ENCODE measurements at places on chromosomes 5 and 9. TPM values are rescaled to one million over a fixed set of nuclear protein-coding genes. Genes with fewer than 3 reads are reported as not detected.

The TEX48 gene
- total RNA-seq, result 0.69 TPM

The COL23A1 gene
- not detected for total RNA-seq

The KLF9 gene
- total RNA-seq, result 22.3 TPM

The ARHGEF28 gene
- 0.02 TPM for total RNA-seq

The FBP2 gene
- total RNA-seq, result not detected

DNA sequence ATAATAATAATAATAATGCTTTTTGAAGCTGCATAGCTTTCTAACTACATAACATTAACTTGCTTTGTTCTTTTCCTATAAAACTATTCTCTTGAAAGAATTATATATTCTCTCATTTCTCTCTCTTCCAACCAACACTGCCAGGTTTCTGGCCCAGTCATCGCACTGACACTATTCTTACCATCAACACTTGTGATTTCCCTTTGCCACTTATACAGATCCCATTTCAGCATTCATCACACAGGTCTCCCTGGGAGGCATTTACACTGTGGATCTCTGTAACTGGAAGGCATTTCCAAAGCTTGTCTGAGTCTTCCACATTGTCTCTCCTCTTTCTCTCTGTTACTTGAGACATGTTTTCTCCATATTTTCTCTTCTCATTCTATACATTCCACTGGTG, 777.8 kb upstream of the ACO1 start:
- no peaks in the 10 kb centered on the region for H3K4me1 ChIP-seq
- H3K27ac ChIP-seq, result no peak overlapping the region
- H3K36me3 ChIP-seq, result no peaks in the 10 kb centered on the region
- H3K4me3 ChIP-seq, result no peak overlapping the region

DNA sequence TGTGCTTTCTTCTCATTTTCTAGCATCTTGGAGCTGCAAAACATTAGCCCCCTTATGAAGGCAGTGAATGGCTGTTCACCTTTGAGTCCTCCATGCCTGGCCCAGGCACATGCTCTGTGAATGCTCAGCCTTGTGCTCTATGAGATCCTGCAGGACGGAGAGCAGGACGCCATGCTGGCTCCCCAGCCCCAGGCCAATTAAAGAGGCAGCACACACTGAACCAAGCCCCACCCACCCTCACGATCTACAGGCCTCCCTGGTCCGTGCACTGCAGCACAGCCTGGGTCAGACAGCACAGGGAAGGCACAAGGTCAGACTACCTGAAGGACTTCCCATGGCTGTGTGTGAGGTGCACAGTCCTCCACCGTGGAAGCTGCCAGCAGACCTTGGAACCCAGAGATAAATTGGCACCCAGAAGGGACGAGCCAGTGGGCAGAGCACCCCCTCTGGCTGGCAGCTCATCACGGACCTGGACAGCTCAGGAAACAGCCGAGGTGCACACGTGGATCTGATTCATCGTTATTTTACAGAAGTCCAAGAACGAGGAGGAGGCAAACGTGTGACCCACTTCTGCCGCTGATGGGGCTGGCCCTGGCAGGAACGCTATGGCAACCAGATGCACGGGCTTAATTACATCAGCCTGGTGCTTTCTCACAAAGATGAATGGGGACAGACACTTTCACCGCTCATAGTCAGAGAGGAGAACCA, 59.5 kb downstream of the OLFM1 start:
- H3K27me3 ChIP-seq, result peaks cover 13% of the 10 kb centered on the region
- H3K4me1 ChIP-seq, result no peaks in the 10 kb centered on the region
- H3K4me3 ChIP-seq, result no peak overlapping the region
- no peak for DNase-seq
- H3K36me3 ChIP-seq, result no peaks in the 10 kb centered on the region

GRCh38 chr5:141880961-141881801, 3.0 kb upstream of the PCDH1 start:
- peaks cover 64% of the 10 kb centered on the region for H3K27me3 ChIP-seq
- H3K36me3 ChIP-seq, result no peaks in the 10 kb centered on the region
- H3K4me3 ChIP-seq, result no peak overlapping the region
- no peak for DNase-seq

DNA sequence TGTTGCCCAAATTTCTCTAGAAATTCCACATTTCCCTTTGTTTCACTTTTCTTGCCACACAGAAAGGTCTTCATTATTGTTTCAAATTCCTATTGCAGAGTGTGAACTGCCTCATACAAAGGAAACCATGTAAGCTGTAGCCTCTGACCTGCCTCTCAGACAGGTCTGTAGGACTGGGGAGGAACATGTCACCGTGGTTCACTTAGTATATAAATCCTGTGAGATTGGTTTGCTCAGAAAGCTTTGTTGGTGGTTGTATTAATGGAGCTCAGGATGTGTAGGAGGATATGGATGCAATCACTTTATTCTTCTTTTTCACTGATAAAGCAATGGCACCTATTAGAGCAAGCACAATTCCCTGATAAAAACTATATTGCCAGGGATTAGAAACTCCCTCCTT, 4.2 kb downstream of the SGCD start:
- H3K36me3 ChIP-seq, result no peaks in the 10 kb centered on the region
- H3K27me3 ChIP-seq, result peaks cover 20% of the 10 kb centered on the region
- no peak overlapping the region for H3K4me3 ChIP-seq
- H3K4me1 ChIP-seq, result no peaks in the 10 kb centered on the region

- H3K36me3 ChIP-seq, result no peaks in the 10 kb centered on the region
- H3K27me3 ChIP-seq, result no peaks in the 10 kb centered on the region
- H3K27ac ChIP-seq, result no peak overlapping the region
- peaks cover 11% of the 10 kb centered on the region for H3K4me1 ChIP-seq
Observed at GRCh38 chr9:137390553-137391410, 32.2 kb downstream of the EXD3 start.

DNA sequence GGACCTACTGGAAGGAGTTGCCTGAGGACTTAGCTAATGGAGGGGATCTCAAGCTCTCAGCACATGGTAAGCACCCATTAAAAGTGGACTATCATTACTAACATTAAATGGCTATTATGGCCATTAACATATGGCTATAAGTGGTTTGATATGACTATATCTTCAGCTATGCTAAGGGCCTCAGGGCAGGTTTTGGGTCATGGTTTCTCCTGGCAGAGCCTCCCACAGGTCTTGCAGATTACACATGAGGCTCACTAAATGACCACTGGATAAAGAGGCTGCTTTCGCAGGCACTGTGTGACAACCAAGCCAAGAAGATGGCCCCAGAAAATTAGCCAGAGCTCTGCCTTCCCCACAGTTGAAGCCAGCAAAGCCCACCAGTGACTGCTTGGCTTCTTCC, 15.4 kb downstream of the CCNJL start:
- no peak overlapping the region for H3K4me3 ChIP-seq
- H3K36me3 ChIP-seq, result no peaks in the 10 kb centered on the region

- peaks cover 2% of the 10 kb centered on the region for H3K36me3 ChIP-seq
- H3K27me3 ChIP-seq, result peaks cover 15% of the 10 kb centered on the region
- H3K4me1 ChIP-seq, result peaks cover 9% of the 10 kb centered on the region
- H3K4me3 ChIP-seq, result no peak overlapping the region
- no peak overlapping the region for H3K27ac ChIP-seq
- DNase-seq, result no peak
Observed at GRCh38 chr9:95732802-95733688, 142.4 kb upstream of the ERCC6L2 start.

DNA sequence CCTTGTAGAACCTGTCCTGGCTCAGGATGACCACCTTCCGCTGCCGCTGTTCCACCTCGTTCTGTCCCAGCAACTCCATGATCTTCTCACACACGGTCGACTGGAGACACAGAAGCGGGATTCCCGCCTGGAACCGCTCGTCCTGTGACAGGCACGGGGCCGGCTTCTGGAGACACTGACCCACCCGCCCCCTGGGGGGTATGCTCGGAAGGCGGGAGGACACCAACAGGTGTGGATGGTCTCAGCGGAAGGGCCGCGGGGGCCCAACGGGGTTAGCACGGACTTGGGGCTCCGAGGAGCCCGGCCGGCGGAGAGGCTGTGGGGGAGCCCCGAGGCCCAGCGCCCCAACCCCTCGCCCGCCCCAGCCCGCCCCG, 530 bp downstream of the UCK1 start:
- peaks cover 19% of the 10 kb centered on the region for H3K36me3 ChIP-seq
- peak overlapping the region; percentile 69 for H3K27ac ChIP-seq
- H3K4me3 ChIP-seq, result peak overlapping the region; percentile 78
- peaks cover 27% of the 10 kb centered on the region for H3K4me1 ChIP-seq

GRCh38 chr9:4084435-4084818, 215.4 kb downstream of the GLIS3 start:
- peaks cover 6% of the 10 kb centered on the region for H3K27me3 ChIP-seq
- H3K36me3 ChIP-seq, result no peaks in the 10 kb centered on the region
- H3K27ac ChIP-seq, result no peak overlapping the region

DNA sequence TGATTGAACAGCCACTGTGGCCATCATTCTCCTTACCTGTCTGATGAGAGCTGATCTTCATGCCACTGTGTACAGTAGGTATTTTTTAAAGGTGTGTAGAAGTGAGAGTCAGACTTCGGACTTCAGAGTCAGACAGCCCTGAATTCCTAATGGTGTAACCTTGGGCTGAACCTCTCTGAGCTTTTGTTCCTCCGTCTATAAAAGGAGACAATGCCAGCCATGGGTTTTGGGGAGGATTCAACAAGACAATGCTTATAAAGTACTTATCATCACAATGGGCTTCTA, 18.7 kb downstream of the GSN start:
- H3K4me3 ChIP-seq, result no peak overlapping the region
- no peaks in the 10 kb centered on the region for H3K27me3 ChIP-seq
- peaks cover 29% of the 10 kb centered on the region for H3K4me1 ChIP-seq
- no peak for DNase-seq

DNA sequence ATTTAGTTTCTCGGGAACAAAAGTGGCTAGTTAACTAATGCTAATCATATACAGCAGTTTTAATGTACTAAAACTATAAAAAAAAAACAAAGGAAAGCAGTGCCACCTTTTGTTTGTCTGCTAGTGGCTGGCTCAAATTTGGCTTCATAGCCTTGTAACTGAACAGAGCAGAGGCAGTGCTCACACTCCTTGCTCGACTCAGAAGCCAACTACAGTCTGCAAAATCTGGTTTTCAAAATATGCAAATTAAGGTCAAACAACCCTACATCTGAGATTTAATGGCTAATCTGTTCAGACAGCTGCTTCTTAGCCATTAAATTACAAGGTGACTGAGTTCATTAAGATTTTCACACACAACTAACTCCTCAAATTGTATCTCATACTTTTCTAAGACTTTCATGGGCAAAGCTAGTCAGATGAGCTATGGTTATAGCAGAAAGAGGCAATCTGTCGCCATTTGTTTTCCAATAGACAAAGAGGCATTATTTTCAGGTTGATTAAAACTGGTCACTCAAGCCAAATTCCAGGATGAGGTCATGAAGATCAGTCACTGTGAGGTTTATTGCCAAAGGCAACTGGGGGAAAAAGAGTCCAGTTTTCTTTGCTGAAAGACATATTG, 56.8 kb upstream of the EPB41L4A start:
- no peaks in the 10 kb centered on the region for H3K36me3 ChIP-seq
- H3K27me3 ChIP-seq, result peaks cover 16% of the 10 kb centered on the region
- H3K4me3 ChIP-seq, result no peak overlapping the region
- H3K27ac ChIP-seq, result no peak overlapping the region
- H3K4me1 ChIP-seq, result no peaks in the 10 kb centered on the region
- no peak for DNase-seq

GRCh38 chr9:78857373-78858225, 560.7 kb downstream of the PSAT1 start:
- no peak for DNase-seq
- H3K36me3 ChIP-seq, result no peaks in the 10 kb centered on the region
- no peaks in the 10 kb centered on the region for H3K4me1 ChIP-seq
- H3K27ac ChIP-seq, result no peak overlapping the region
- no peak overlapping the region for H3K4me3 ChIP-seq
- H3K27me3 ChIP-seq, result no peaks in the 10 kb centered on the region

DNA sequence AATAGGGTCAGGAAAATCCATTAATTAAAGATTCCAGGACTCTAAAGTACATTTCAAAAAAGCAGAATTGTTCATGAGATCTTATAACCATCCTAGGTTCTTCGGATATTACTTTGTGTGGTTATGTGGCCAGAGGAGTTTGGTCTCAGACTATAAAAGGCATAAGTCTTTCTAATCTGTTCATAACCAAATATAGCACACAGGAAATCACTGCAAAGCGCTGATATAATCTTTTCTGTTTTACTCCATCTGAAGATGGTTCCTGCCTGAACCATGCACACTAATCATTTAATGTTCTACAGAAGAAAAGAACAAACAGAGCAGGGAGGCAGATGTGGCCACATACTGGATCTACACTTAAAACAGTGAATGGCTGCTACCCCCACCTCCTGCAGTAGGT, 182.8 kb downstream of the SEMA5A start:
- H3K27me3 ChIP-seq, result no peaks in the 10 kb centered on the region
- peaks cover 12% of the 10 kb centered on the region for H3K4me1 ChIP-seq
- no peak overlapping the region for H3K4me3 ChIP-seq
- no peak for DNase-seq
- no peak overlapping the region for H3K27ac ChIP-seq
- H3K36me3 ChIP-seq, result no peaks in the 10 kb centered on the region

- no peak overlapping the region for H3K4me3 ChIP-seq
- peak; percentile 90 for DNase-seq
- no peaks in the 10 kb centered on the region for H3K36me3 ChIP-seq
- H3K4me1 ChIP-seq, result peaks cover 20% of the 10 kb centered on the region
- peaks cover 62% of the 10 kb centered on the region for H3K27me3 ChIP-seq
- H3K27ac ChIP-seq, result no peak overlapping the region
Observed at GRCh38 chr5:170571875-170572852, 68.3 kb downstream of the KCNIP1 start.

DNA sequence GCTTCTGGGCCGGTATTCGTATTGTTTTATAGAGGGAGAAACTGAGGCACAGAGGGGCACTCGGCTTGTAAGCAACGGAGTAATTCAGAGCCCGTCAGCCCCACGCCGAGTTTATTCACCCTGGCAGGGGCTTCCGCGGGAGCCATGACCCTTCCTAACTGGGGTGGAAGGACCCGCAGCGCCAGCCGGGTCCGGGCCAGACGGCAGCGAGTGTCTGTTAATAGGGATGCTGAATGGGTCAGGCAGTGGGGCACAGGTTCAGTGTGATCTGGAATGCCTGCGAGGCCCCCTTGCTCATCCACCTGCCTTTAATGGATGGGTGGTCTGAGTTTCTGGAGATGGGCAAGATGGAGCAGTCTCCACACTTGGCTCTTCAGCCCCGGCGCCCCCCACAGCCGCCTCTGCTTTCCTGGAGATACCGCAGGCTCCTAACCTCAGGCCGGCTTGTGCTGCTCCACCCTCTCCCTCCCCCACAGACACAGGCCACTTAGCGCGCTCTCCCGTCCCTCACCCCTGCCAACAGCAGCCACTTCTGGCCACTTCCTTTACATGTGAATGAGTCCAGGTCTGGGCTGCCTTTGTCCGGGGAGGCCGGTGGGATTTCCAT, 147.1 kb downstream of the ERCC6L2 start:
- peaks cover 52% of the 10 kb centered on the region for H3K27me3 ChIP-seq
- peaks cover 47% of the 10 kb centered on the region for H3K4me1 ChIP-seq
- H3K36me3 ChIP-seq, result peaks cover 2% of the 10 kb centered on the region
- no peak overlapping the region for H3K27ac ChIP-seq
- peak; percentile 47 for DNase-seq

GRCh38 chr5:68423154-68423811, 207.7 kb downstream of the PIK3R1 start:
- H3K27me3 ChIP-seq, result peaks cover 9% of the 10 kb centered on the region
- H3K4me1 ChIP-seq, result peaks cover 46% of the 10 kb centered on the region
- peak overlapping the region; percentile 3 for H3K27ac ChIP-seq

- no peaks in the 10 kb centered on the region for H3K27me3 ChIP-seq
- no peak for DNase-seq
- peaks cover 43% of the 10 kb centered on the region for H3K4me1 ChIP-seq
- H3K4me3 ChIP-seq, result no peak overlapping the region
Observed at GRCh38 chr5:32163785-32164184, 10.3 kb downstream of the GOLPH3 start.
